Kidney glomerular epithelial cell (primary cell): ENCODE measurements at places on chromosomes 5 and 9.

DNA sequence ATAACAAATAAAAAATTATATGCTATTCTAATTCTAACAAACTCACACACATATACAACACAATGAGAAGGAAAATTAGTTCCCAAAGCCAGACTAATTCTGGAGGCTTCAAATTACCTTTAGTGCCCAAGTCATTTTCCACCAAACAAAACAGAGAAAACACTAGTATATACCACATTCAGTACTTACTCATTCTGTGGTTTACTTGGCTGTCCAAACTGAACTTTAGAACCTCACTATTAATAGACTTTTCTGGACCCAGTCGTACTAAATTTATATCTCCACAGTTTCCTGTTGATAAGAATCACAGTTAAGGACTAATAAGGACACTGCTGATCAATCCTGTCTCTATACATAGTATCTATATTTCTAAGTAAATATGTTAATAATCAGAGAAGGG lies 66.4 kb downstream of the SETX start:
- no peak for DNase-seq

DNA sequence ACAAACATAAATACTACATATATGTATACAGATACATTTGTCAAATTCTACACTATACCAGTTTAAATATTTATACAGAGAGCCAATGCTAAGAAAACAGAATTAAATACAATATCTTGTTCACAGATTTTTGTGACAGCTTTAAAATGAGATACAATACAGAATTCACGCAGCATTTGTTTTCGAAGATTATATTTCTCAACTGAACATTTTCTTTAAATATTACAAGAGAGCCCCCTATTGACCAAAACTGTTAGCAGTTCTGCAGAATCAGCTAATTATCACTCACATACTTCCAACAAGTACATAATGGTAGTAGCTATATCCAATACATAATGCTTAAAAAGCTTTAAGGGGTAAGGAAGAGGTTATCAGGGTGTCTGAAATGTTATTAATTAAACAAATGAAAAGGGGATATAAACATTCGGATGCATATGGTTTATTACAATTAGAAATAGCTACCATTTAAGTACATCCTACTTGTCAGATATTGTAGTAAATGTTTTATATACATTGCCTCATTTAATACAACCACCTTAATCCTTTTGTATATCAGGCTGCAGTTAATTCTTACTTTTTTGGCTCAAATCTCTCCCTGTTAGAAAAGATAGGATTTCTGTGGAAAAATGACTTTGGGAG lies 31.7 kb downstream of the ZDHHC21 start:
- DNase-seq: peak; percentile 24

DNA sequence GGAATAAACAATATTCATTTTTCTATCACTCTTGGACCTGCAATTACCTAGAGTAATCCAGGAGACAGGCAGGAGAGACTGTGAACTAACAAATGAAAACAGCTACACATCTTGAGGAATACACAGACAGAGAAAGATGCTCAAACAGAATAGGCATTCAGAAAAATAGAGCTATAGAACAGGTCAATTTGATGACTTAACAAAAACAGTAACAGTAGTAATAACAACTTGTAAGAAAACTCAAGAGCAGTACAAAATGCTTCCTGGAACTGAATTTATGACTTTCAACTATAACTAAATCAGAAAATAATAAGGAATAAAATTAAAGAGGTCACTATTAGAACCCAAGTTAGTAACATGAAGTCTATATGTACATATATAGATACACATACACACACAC lies 579.3 kb downstream of the TLR4 start:
- no peak for DNase-seq

- no peak for DNase-seq
These were observed 71.1 kb upstream of the FRRS1L start for GRCh38 chr9:109238125-109238524.

GRCh38 chr5:113064806-113065205 lies 88.2 kb downstream of the DCP2 start:
- DNase-seq: no peak

GRCh38 chr9:130473566-130473965 lies 28.8 kb downstream of the ASS1 start:
- no peak for DNase-seq

- DNase-seq: no peak
These were observed 213.7 kb downstream of the DRD1 start for GRCh38 chr5:175230299-175230698.

DNA sequence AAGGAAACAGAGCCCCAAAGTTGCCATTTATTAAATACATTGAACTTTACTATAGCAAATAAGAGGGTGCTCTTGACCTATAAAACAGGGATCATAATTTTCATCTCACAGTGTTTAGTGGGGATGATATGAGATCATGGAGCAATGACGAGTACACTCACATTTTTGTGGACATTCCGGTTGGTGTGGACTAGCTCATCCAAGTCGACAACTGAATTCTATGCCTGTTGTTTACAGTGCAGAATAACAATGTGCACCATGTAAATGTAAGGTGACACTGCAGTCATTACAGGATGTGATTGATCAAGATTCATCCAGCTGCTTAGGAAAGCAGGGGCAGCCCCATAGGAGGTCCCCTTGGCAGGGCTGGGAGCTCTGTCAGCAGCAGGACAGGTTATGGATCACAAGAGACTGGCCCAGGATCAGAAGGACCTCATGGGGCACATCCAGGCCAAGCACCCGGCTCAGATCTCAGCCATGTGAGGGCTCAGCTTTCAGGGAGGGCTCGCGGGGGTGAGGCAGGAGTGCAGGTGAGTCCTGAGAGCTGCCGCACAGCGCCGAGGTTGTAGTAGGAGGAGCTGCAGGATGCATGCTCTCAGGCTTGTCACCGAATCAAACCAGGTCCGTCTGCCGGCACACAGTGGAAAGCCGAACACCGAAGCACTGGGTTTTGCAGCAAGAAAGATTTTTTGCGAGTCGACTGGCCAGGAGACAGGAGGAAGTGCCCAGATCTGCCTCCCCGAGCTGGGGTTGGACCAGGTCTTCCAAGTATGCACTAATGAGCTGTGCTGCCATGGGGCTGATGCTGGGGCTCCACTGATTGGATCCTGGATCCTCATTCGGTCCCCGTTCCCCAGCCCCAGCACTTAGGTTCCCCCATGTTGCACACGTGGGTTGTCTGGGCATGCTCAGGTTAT lies 28.2 kb downstream of the MRPL36 start:
- no peak for DNase-seq
